ENCODE measurements at places on chromosomes 11 and 22. TPM values are rescaled to one million over a fixed set of nuclear protein-coding genes. Genes with fewer than 3 reads are reported as not detected.

The MRGPRX4 gene
- not detected for polyA plus RNA-seq

The SHANK2 gene
- 1.2 TPM for polyA plus RNA-seq

The DYNC2H1 gene
- 10.6 TPM for polyA plus RNA-seq

The OR5P2 gene
- polyA plus RNA-seq: not detected

The CNTF gene
- 0.64 TPM for polyA plus RNA-seq

The GDPD4 gene
- polyA plus RNA-seq: 0.27 TPM

The PHOX2A gene
- not detected for polyA plus RNA-seq

The SCUBE2 gene
- 35.7 TPM for polyA plus RNA-seq

The ART1 gene
- 10.7 TPM for polyA plus RNA-seq

The SCARF2 gene
- polyA plus RNA-seq: 10.1 TPM

The GTSE1 gene
- 6.3 TPM for polyA plus RNA-seq

The IGLL1 gene
- polyA plus RNA-seq: 0.49 TPM

The NXPE4 gene
- not detected for polyA plus RNA-seq

The FGF4 gene
- polyA plus RNA-seq: 12.8 TPM

The INPP5J gene
- 0.31 TPM for polyA plus RNA-seq

The PGR gene
- not detected for polyA plus RNA-seq

The CASP5 gene
- polyA plus RNA-seq: 0.24 TPM

The MUS81 gene
- 41.6 TPM for polyA plus RNA-seq

The CD248 gene
- 139 TPM for polyA plus RNA-seq

The KCNQ1 gene
- not detected for polyA plus RNA-seq

The MRPL23 gene
- 56.8 TPM for polyA plus RNA-seq

The SLC22A8 gene
- not detected for polyA plus RNA-seq

The KBTBD3 gene
- polyA plus RNA-seq: 4.8 TPM

The BCR gene
- 14.9 TPM for polyA plus RNA-seq

The CUL5 gene
- polyA plus RNA-seq: 31.6 TPM

The NLRP14 gene
- not detected for polyA plus RNA-seq

The SOX10 gene
- 4.2 TPM for polyA plus RNA-seq

The NRXN2 gene
- polyA plus RNA-seq: 18.1 TPM

The SCGB1C1 gene
- polyA plus RNA-seq: not detected

The RASD2 gene
- not detected for polyA plus RNA-seq

The PHETA2 gene
- 15.1 TPM for polyA plus RNA-seq

The OR51T1 gene
- not detected for polyA plus RNA-seq

The FAT3 gene
- polyA plus RNA-seq: 2.3 TPM

The KRTAP5-1 gene
- 0.69 TPM for polyA plus RNA-seq

The MOV10L1 gene
- 0.49 TPM for polyA plus RNA-seq

The SHISA8 gene
- polyA plus RNA-seq: not detected

Measured in muscle of arm (tissue), 14 donors.